ENCODE measurements at places on chromosomes 1 and 21.

GRCh38 chr1:214718724-214719123, 115.7 kb downstream of the CENPF start:
- DNase-seq = no peak

DNA sequence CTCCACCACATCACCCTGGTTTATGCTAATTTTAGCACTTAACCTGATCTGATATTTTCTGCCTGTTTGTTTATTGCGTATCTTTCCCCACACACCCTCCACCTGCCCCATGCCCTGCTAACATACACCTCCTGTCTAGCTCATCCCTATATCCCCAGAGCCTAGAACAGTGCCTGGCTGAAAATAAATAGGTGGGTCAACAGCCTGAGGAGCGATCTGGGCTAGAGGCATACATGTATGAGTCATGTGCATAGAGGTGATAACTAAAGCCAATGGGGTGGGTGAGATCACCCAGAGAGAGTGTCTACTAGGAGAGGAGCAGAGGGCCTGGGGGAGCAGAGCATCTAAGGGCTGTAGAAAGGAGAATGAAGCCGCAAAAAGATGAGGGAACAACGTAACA, 2.7 kb downstream of the HTR1D start:
- no peak for DNase-seq

DNA sequence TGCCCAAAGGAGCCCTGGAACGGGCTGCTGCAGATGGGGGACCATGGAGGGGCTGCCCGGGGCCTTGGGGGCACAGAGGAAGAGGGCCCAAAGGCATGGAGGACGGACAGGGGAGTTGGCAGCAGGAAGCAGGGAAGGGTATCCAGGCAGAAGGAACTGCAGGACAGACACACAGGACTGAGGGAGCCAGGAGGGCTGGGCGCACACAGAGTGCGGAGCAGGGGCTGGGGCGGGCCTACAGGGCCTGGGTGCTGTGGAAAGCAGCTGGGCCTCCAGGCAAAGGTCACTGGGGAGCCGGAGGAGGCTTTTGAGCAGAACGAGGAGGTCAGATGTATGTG, 28.1 kb downstream of the KRTAP10-1 start:
- DNase-seq = no peak

DNA sequence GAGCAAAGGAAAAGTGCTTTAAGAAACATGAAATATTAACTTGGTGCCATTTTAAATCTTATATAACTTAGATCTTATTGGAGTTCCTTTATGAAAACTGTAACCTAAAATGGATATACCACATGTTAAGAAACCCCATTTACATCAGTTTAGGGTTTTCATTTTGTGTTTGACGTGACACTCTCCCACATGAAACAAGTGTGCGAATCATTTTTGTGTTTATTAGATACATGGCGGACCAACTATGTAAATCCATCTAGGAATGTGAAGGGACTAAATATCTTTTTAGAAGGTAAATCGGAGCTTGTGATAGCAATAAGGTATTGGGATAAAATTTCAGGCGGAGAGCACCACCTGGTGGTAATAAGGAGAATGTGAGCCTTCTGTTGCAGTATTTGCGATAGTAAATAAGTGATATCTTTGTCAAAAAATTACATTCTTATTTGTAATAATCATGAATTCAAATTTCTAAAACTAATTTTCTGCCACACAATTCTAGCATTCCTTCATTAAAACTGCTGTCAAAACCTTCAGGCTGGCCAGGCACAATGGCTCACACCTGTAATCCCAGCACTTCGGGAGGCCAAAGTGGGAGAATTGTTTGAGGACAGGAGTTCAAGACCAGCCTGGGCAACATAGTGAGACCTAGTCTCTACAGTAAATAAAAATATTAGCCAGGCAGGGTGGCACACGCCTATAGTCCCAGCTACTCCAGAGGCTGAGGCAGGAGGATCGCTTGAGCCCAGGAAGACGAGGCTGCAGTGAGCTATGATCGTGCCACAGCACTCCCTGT, 31.3 kb downstream of the SMAP2 start:
- no peak for DNase-seq

DNA sequence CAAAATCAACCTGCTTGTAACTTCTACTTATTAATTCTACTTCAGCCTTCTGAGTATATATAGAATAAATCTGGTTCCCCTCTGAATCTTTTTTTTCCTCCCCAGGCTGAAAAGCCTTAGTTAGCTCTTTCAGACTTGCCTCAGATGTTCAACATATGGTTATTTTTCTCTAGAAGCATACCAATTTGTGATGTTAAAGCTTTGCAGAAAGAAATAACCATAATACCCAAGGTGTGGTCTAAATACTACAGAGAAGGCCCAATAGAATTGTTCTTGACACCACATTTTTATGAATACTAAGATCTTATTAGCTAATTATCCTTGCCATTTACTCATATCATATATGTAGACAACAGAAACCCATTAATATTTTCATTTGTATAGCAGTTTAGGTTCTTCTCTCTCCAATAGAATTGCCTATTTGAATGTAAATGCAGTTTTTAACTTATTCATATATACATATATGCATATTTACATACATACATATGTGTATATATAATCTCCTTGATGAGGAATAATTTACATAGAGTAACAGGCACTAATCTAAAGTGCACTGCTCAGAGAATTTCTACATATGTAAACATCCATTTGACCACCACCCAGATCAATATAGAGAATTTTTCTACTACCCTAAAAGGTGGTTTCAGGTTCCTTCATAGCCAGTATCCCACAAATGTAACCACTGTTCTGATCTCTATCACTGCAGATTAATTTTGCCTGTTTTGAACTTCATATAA, 175.2 kb upstream of the IVNS1ABP start:
- DNase-seq = no peak

GRCh38 chr1:209829716-209830115, 1.9 kb downstream of the UTP25 start:
- no peak for DNase-seq

DNA sequence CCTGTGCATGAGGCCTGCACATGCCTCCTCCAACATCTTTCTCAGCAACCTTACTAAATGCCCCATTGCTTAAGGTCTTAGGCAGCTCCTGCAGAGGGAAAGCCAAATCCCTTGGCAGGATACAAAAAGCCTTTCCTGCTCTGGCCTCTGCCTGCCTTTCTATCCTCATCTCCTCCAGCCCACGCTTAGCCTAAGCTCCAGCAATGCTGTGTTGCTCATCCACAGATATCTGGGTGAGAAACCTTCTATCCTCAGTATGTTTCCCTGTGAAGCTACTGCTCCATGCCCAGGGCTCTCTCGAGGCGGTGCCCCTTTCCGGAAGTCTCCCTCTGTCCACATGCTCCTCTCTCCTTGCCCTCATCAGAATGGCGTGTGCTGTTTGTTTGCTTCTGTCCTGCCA, 37.0 kb upstream of the CCSAP start:
- DNase-seq = no peak

All from stimulated activated CD4-positive, alpha-beta T cell treated with anti-CD3 and anti-CD28 coated beads, Interleukin-1b, Interleukin-23, amount 100 ng/mL, for 4 hours (primary cell).